ENCODE measurements at places on chromosomes 1 and 21.

GRCh38 chr1:236511735-236512418 lies 11.9 kb upstream of the LGALS8 start:
- no peak for DNase-seq

GRCh38 chr1:192950926-192951325 lies 108.2 kb downstream of the UCHL5 start:
- no peak for DNase-seq

GRCh38 chr1:187185389-187185788 lies 356.6 kb downstream of the PLA2G4A start:
- no peak for DNase-seq

- DNase-seq = no peak
These were observed 15.9 kb downstream of the WNT3A start for GRCh38 chr1:228022571-228023293.

GRCh38 chr1:28244549-28245251 lies 8.8 kb downstream of the ATP5IF1 start:
- DNase-seq = no peak

DNA sequence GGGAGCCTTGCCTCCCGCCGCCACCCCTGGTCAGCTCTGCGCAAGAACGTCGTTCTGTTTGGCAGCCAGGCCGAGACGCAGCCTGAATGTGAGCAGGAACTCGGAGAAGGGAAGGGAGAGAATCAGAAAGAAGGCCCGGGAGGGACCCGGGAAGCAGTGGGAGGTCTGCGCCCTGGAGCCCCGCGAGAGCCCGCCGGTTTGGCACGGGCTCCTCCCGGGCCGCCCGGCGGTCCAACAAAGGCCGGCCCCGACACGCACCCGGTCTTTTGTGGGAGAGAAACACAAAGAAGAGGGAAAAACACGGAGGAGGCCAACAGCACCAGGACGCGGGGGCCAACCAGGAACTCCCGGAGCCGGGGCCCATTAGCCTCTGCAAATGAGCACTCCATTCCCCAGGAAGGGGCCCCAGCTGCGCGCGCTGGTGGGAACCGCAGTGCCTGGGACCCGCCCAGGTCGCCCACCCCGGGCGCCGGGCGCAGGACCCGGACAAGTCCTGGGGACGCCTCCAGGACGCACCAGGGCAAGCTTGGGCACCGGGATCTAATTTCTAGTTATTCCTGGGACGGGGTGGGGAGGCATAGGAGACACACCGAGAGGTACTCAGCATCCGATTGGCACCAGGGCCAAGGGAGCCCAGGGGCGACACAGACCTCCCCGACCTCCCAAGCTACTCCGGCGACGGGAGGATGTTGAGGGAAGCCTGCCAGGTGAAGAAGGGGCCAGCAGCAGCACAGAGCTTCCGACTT lies 2.7 kb upstream of the OLIG2 start:
- DNase-seq = no peak

DNA sequence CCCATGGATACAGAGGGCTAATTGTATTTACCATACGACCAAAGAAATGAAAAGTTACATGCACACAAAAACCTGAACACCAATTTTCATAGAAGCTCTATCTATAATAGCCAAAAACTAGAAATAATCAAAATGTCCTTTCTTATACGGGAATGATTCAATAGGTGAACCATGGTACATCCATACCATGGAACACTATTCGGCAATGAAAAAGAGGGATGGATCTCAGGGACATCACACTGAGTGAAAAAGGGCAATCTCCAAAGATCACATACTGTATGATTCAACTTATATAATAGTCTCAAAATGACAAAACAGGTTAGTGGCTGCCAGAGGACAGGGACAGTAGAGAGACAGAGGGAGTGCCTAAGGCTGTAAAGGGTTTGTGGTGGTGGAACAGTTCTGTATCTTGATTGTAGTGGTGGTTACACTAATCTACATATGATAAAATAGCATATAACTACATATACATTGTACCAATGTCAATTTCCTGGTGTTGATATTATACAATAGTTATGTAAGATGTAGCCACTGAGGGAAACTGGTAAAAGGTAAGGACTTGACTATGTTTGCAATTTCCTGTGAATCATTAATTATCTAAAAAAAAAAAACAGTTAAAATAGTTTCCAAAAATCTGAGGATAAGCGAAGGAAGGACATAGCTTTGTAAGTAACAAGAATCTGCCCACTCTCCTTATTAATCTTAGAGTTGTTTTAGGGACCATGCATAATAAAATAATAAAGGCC lies 3.7 kb downstream of the RSBN1 start:
- no peak for DNase-seq

DNA sequence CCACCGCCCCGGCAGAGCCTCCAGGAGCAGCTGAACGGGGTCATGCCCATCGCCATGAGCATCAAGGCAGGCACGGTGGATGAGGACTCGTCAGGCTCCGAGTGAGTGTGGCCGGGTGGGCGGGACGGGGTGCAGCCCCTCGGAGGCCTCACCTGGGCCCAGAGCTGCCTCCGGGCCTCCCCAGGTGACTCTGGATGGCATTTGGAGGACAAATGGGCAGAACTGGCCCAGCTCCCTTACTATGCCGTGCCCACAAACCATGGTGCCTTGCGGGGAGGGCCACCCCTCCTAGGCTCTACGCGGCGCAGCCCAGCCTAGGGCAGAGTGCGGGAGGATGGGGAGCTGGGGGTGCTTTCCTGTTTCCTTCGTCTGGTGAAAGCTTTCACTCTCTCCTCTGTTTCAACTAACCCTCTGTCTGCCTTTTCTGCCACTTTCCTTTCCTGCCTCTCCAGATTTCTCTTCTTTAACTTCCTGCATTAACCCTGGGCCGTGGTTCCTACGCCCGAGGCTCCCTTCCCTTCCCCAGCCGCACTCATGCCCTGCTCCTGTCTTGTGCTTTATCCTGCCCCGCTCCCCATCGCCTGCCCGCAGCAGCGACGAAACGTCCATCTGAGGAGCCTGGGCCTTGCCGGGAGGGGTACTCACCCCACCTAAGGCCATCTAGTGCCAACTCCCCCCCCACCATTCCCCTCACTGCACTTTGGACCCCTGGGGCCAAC lies 9.2 kb downstream of the PSRC1 start:
- no peak for DNase-seq

- DNase-seq = no peak
These were observed 202.4 kb downstream of the HMCN1 start for GRCh38 chr1:185936641-185937040.

- no peak for DNase-seq
These were observed 479.2 kb downstream of the LTN1 start for GRCh38 chr21:28513428-28513827.

DNA sequence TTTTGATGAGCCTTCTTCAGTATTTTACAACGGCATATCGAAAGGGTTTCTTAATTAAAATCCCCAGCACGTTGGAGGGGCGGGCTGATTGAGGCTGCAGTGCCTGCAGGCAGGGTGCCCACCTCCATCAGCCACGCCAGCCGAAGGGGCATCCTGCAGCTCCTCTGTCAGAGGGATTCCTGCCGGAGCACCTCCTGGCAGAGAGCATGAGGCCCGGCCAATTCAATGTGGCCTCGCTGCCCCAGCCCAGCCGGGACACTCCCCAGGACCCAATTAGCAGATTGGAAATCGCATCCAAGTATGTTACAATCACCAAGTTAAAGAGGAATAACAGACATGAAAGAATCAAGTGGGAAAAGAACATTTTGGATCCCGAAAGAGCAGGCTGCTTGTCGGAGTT lies 216.6 kb downstream of the ST6GALNAC3 start:
- no peak for DNase-seq

GRCh38 chr1:207398986-207399385 lies 55.1 kb upstream of the CR2 start:
- DNase-seq = no peak

GRCh38 chr1:1260843-1261560 lies 12.7 kb downstream of the UBE2J2 start:
- no peak for DNase-seq

DNA sequence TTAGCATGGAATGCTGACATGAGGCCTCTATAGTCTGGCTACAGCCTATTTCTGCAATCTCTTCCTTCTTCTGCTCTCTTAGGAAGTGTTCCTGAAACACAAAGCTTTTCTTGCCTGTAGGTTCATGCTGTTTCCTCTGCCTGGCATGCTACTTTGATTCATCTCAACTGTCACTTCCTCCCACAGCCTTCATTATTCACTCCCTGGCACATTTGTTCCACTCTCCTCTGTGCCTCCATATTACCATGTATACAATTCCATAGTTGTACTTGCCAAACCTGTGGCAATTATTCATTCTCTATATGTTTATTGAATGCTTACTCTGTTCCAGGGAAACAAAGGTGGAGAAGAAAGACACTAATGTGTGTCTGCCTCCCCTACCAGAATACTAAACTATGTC lies 210.2 kb downstream of the LRRC7 start:
- DNase-seq = no peak

GRCh38 chr1:76989976-76990375 lies 122.7 kb downstream of the ST6GALNAC5 start:
- DNase-seq = no peak

GRCh38 chr1:236030534-236030933 lies 34.4 kb downstream of the NID1 start:
- no peak for DNase-seq

GRCh38 chr1:212950243-212951125 lies at the start of gene VASH2:
VASH2 (plus strand) TSS chr1:212950541; CDS start chr1:212951543, 1,002 bp downstream.
- peak; percentile 40 for DNase-seq

GRCh38 chr1:226764533-226764932 lies 25.5 kb upstream of the ITPKB start:
- no peak for DNase-seq

DNA sequence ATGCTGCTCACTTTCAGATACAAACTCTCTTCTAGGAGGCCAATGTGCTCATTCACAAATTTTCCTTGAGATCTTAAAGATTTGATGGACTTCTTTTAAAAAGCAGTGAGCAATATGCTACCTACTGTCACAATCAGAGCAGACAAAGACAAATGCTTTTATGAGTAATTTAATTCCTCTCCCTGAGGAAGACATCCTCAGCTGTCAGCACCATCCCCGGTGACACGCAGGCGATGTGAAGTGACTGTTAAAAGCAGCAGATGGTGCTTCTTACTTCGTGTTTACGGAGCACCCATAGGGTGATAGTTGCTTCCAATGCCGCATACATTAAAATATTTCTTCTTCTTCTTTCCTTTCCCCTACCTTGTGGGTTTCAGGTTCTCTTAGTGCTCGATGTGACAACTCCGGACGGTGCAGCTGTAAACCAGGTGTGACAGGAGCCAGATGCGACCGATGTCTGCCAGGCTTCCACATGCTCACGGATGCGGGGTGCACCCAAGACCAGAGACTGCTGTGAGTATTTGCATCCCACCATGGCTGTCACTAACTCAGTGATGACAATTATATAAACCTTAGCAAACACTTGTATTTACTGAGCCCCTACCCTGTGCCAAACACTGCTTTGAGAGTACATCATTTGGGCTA lies 29.1 kb downstream of the LAMC2 start:
- no peak for DNase-seq

- DNase-seq = no peak
These were observed 653 bp downstream of the FNDC10 start for GRCh38 chr1:1599030-1599934.

- DNase-seq = no peak
These were observed 123.4 kb downstream of the POU2F1 start for GRCh38 chr1:167344112-167344511.

DNA sequence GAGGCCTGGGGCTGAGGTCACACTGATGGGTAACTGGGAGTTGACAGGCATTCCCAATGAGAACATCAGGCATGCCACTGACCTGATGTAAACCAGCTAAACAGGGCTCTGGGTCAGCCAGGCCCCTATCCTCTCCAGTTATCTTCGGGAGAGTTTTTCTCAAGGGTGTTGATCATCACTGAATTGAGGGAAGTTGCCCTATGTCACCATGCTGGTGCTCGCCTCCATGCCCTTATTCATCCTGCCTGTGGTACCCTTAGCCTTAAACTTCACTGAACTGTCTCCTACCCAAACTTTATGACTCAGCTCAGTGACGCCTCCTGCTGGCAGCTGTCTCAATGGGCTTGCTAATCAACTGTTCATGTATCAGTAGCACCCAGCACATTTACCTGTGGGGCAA lies 80.7 kb upstream of the TNR start:
- no peak for DNase-seq
